ENCODE measurements at places on chromosomes 1 and 21.
A peak's percentile ranks its signal among the peaks of the same experiment; 100 is the strongest.

DNA sequence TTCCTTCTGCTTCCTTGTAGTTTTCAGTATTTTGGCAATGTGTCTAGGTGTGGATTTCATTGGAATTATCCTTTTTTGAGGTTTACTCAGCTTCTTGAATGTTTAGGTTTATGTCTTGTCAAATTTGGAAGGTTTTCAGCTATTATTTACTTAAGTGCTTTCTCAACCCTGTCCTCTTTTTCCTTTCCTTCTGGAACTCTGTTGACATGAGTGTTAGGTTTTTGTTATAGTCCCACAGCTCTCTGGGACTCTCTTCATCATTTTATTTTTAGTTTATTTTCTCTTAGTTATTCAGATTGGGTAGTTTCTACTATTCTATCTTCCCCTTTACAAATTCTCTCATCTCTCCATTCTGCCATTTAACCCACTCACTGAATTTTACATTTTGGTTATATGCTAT lies 63.1 kb upstream of the GPR88 start:
- no peak for DNase-seq

- DNase-seq = no peak
These were observed 171.9 kb upstream of the BRINP3 start for GRCh38 chr1:190649553-190649952.

- no peak for DNase-seq
These were observed 224.1 kb downstream of the COL11A1 start for GRCh38 chr1:102884238-102884637.

- DNase-seq = no peak
These were observed 118.4 kb downstream of the KCNN3 start for GRCh38 chr1:154751690-154752089.

GRCh38 chr21:26554365-26554764 lies 18.7 kb downstream of the CYYR1 start:
- DNase-seq = no peak

DNA sequence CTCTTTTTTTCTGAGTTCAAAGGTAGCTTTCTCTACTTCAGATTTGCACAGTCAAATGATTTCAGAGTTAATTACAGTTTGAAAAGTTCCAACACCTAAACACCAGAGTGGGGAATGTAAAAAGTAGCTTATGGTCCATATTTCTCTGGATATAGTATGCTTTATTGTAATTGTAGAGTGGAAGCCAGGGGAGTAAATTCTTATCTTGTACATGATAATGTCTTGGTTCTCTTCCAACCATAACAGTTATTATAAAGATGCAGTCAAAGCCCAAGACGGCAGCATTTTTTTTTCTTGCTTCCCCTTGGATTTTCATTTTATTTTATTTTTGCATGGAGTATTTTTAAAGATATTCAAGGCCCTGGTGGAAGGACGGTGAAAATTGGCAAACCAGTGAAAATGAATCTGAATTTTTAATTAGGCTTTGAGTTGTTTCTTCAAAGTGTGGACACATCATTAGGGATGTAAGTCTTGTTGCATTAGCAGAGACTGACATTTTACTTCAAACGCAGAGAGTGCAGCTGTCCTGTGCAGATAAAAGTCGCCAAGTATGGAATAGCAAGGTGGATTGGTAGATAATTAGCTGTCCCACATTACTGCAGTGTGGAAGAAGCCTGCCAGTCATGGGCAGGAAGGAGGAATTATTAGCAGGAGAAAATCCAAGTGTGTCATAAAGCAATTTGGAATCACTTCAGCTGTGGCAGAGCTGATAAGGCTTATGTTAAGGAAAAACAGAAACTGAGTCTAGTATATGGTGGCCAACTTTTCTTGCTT lies 11.3 kb downstream of the CACHD1 start:
- no peak for DNase-seq

DNA sequence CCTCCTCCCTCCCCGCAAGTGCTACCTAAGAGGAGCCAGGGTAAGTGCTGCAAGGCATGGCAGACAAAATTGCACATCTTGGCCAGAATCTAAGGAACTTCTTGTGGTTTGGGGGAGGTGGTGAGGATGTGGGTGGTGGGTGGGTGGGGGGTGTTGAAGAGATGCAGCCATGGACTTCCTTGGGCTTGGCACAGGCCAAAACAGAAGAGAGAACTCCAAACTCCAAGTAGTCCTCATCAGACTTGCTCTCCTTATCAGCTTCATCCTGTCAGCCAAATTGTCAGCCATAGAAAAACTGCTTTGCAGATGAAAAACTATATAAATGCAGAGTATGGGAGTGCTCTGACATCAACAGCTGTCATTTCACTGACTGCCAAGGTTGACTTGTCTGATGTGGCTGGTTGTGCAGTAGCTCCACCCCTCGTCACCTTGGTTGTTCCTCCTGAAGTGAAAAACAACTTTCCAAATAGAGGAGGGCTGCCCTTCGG lies 7.1 kb downstream of the AMIGO1 start:
- peak; percentile 47 for DNase-seq

DNA sequence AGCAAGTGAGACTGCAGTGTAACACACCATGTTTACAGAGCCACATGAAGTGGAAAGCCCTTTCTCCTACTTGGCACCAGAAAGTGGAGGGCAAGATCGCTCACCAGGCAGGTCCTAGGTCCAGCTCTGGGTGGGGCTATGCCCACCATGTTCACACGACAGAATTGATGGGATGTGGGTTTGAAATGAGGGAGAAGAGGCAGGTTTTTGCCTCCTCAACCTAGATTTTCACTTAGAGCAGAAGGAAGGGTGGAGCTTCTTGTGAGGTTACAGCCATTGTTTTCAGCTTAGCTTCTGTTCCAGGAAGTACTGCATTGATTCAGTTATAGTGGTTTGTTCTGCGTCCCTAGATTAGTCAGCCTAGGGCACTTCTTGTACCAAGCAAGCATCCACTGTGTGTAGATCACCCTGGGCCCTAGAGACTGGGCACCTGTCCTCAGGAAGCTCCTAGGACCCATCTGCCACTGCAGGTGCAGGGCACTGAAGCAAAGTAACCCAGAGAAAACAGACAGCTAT lies 2.3 kb downstream of the CD53 start:
- DNase-seq = peak; percentile 47

DNA sequence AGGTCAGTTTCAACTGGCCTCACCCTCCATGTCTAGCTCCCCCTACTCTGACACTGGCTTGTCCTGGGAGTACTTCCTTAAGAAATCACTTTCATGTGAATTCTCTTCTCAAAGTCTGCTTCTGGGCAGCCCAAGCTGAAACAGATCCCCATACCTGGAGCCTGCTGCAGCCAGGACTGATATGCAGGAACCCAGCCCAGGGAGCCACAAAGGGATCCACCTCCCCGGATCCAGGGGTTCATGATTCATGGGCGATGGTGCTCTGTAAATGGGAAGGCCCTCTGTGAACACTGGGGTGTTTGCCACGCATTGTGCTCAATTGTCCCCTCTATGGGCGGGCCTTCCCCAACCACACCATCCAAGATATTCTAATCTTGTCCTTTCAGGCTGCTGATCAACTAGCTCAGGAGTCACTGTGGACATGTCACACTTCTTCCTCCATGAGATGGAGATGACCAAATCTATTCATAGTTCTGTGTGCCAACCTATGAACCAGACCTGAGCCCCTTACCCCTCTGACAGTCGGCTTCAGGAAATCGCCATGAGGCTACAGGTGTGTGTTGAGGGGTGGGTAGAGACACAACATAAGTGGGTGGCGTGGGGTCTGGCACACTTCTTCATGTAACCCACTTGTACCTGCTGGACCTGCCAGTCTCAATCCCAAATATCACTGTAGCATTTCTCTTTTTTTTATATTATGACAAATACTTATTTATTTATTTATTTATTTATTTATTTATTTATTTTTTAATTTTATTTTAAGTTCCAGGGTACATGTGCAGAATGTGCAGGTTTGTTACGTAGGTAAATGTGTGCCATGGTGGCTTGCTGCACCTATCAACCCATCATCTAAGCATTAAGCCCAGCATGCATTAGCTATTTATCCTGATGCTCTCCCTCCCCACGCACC lies 41.8 kb downstream of the RUNX3 start:
- DNase-seq = no peak

DNA sequence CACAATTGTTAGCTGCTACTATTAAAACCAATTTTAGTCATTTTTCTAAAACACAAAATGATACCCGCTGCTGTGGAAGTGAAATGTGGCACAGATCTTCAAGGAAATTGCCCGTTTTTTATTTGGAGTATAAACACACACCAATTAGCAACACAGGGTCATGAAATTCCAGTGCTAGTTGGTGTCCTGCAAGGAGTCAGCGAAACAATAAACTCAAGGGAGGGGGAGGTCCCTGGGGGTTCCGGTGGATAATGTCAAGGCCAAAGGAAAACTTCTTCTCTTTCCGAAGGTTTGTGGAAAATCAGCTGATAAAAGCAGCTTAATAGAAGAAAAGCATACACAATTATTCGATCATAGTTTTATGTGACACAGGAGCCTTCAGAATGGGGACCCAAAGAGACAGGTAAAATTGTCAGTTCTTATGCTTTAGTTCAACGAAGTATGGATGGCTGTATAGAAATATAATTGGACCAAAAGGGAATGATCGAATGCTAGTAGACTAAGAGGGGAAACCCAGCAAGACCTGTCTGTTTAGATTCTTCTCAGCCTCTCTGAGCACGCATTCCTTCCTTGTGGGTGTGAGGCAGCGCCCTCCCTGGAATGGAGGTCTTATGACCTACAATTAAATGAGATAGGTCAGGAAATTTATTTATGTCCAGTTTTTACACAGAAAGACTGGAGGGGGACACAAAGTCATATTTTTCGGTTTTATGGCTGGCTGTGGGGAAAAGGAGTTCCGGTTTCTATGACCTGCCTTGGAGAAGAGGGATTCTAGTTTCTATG lies 65.9 kb downstream of the KCNK1 start:
- DNase-seq = no peak

GRCh38 chr1:45669379-45669778 lies 17.0 kb downstream of the GPBP1L1 start:
- DNase-seq = no peak

DNA sequence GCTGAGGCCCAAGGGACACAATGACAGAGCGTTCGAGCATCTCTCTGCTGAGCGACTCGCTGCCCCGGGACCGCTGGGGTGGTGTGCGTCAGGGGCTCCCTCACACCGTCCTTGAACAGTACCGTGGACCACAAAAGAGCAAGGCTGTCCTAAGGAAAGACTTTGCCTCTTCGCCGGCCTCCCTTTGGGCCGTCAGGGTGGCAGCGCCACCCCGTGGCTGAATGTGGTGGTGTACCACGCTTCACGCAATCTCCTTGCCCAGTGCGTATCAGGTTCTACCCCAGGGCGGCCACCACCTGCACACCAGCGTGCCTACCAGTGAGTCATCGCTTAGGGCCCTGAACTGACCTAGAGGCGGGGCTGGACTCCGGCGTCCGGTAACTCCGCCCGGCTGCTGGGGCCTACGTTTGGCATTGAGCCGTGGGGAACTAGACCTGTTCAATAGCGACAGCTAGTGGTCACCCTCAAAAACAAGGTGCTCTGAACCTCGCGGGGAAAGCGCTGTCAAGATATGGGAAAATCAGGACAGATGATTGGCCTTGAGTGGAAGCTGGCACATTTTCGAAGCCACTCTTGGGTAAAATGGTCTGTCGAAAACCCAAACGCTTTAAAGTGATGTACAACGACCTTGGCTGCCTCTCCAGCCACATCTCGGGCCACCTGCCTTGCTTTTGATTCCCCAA lies 8.1 kb upstream of the TRAF3IP3 start:
- DNase-seq = peak; percentile 81

DNA sequence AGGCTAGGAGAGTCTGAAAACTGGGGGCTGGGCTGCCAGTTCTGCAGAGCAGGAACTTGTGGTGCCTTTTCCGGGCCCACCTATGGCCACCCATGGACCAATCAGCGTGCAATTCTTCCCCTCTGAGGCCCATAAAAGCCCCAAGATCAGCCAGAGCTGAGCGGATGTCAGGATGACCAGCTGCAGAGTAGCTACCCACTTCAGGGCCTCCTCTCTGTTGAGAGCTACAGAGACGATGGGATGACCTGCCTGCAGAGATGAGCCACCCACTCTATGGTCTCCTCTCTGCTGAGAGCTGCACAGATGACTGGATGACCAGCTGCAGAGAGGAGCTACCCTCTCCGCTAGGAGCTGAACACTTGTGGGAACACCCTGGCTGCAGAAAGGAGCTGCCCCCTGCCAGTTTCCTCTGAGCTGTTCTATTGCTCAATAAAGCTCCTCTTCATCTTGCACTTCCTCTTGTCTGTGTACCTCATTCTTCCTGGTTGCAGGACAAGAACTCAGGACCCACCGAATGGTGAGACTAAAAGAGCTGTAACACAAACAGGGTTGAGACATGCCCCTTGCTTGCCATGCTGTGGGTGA lies 12.8 kb upstream of the AADACL4 start:
- DNase-seq = no peak

- no peak for DNase-seq
These were observed 273.8 kb downstream of the PTBP2 start for GRCh38 chr1:96995351-96995750.

DNA sequence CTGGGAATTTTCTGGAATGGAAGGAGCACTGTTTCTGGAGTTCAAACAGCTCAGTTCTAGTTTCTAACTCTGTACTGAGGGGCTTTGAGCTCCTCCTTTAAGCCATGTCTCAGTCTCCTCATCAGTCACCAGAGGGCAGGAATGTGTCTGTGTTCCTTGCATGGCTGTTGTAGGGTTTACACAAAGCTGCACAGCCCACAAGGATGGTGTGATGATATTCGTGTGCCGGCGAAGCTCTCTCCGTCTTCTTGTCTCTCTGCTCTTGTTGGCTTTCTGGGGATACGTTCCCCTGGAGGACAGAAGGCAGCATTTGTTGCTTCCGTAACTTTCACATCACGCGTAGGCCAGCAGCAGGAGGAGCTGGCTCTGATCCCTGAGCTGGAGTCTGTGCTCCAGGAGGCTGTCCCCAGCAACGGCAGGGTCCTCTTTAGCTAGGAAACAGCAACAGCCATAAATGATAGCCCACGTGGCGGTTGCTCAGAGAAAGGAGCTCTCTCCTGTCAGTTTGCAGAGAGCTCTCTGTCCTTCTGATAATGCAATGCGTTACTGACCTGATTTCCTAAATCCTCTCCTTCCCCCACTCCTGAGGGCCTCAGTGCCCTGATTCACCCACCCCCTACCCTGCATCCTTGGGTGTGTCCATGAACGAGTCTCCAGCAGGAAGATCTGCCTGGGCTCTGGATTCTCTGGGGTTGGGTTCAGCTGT lies 189.2 kb upstream of the VAMP3 start:
- no peak for DNase-seq

DNA sequence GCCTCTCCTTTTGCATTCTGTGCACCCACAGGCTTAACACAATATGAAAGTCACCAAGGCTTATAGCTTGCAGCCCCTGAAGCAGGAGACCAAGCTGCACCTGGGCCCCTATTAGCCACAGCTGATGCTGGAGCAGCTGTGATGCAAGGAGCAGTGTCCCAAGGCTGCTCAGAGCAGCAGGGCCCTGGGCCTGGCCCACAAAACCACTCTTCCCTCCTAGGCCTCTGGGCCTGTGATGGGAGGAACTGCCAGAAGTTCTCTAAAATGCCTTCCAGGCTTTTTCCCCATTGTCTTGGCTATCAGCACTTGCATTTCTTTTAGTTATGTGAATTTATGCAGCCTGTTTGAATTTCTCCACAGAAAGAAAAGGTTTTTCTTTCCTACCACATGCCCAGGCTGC lies 89.5 kb upstream of the KCTD3 start:
- DNase-seq = no peak

DNA sequence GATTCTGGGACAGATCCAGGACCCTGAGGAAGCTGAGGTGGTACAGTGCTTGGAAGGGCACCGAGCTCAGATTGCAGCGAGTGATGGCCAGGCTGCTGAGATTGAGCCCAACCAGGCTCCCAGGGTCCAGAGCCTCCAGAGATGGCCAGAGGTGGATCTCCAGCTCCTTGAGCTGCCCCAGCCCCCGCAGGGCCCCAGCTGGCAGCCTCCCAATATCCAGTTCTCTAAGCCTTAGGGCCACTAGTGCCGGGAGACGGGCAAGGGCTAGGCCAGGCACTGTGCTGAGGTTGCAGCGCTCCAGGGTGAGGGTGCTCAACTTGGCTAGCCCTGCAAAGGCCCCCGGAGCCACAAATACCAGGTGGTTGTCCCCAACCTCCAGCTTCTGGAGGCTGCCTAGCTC lies 3.4 kb downstream of the LINGO4 start:
- no peak for DNase-seq
